ENCODE measurements at places on chromosomes 1 and 21. TPM values are rescaled to one million over a fixed set of nuclear protein-coding genes. Genes with fewer than 3 reads are reported as not detected.

FMN2 gene
- polyA plus RNA-seq = not detected

RGS18 gene
- polyA plus RNA-seq = 1.0 TPM

TBCE gene
- polyA plus RNA-seq = 15.9 TPM

CCDC27 gene
- polyA plus RNA-seq = not detected

OR2L2 gene
- not detected for polyA plus RNA-seq

HOOK1 gene
- polyA plus RNA-seq = 10.3 TPM

NUF2 gene
- polyA plus RNA-seq = 0.80 TPM

CRYAA gene
- 1.9 TPM for polyA plus RNA-seq

VHLL gene
- not detected for polyA plus RNA-seq

SPRR2F gene
- polyA plus RNA-seq = not detected

MPL gene
- polyA plus RNA-seq = 0.03 TPM

CFAP74 gene
- polyA plus RNA-seq = not detected

FCRL6 gene
- polyA plus RNA-seq = 0.40 TPM

RHOU gene
- 11.8 TPM for polyA plus RNA-seq

MTOR gene
- polyA plus RNA-seq = 18.0 TPM

MX2 gene
- 0.69 TPM for polyA plus RNA-seq

PLEKHA6 gene
- 6.7 TPM for polyA plus RNA-seq

TRPM2 gene
- polyA plus RNA-seq = 0.61 TPM

AUNIP gene
- polyA plus RNA-seq = 0.56 TPM

C8B gene
- polyA plus RNA-seq = 299 TPM

RXFP4 gene
- not detected for polyA plus RNA-seq

PAQR7 gene
- polyA plus RNA-seq = 1.5 TPM

TDRD5 gene
- not detected for polyA plus RNA-seq

GABPA gene
- 5.7 TPM for polyA plus RNA-seq

AIRE gene
- polyA plus RNA-seq = not detected

GRIK1 gene
- polyA plus RNA-seq = 0.02 TPM

SFT2D2 gene
- 3.8 TPM for polyA plus RNA-seq

SPOCD1 gene
- polyA plus RNA-seq = not detected

GJA5 gene
- polyA plus RNA-seq = 1.0 TPM

JAM2 gene
- polyA plus RNA-seq = 2.0 TPM

GPR161 gene
- 0.33 TPM for polyA plus RNA-seq

APOBEC4 gene
- not detected for polyA plus RNA-seq
